ENCODE measurements at places on chromosomes 2 and 18. TPM values are rescaled to one million over a fixed set of nuclear protein-coding genes. Genes with fewer than 3 reads are reported as not detected.
A peak's percentile ranks its signal among the peaks of the same experiment; 100 is the strongest.

ABCG5 gene
- total RNA-seq: not detected

DNA sequence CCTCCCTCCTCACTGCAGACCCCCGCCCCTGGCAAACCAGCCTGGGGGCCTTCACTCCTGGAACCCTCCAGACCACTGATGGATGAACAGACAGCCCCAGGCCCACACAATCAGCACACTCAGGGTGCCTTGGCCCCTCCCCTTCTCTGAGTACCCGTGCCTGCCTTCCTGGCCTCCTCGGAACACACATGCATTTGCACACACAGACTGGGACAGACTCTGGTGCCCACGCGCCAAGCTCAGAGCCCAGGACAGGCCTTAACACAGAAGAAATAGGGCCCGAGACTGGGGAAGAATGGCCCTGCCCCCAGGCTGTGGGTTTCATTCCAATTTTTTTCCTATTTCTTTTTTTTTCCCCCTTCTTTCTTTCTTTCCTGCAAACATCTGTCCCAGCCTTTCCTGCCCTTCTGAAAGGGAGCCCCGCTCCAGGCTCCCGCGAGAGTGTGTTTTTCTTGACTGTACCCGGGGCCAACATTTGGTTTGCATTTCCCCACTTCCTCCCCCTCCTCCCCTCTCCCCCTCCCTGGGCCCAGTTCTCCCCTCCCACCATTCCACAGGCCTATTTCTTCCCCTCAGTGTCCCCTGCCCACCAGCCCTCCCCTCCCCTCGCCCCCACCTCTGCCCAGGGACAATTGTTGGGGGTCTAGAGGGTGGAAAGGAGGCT, 618 bp upstream of the TNS1 start:
- H3K4me3 ChIP-seq: no peak overlapping the region
- no peak for DNase-seq
- peak overlapping the region; percentile 71 for H3K27ac ChIP-seq
- H3K4me1 ChIP-seq: peaks cover 14% of the 10 kb centered on the region
- H3K36me3 ChIP-seq: no peaks in the 10 kb centered on the region

- H3K4me1 ChIP-seq: no peaks in the 10 kb centered on the region
- peaks cover 84% of the 10 kb centered on the region for H3K27me3 ChIP-seq
- no peaks in the 10 kb centered on the region for H3K36me3 ChIP-seq
- no peak for DNase-seq
- no peak overlapping the region for H3K27ac ChIP-seq
- no peak overlapping the region for H3K4me3 ChIP-seq
Measured at GRCh38 chr18:50405582-50406271, 30.9 kb downstream of the SKA1 start.

- no peak overlapping the region for H3K4me3 ChIP-seq
- DNase-seq: no peak
- H3K36me3 ChIP-seq: no peaks in the 10 kb centered on the region
- no peaks in the 10 kb centered on the region for H3K4me1 ChIP-seq
- H3K27me3 ChIP-seq: no peaks in the 10 kb centered on the region
Measured at GRCh38 chr2:138652378-138652777, 127.8 kb downstream of the NXPH2 start.

GRCh38 chr2:8440029-8440778, 241.7 kb upstream of the ID2 start:
- H3K27ac ChIP-seq: no peak overlapping the region
- no peaks in the 10 kb centered on the region for H3K36me3 ChIP-seq
- no peak overlapping the region for H3K4me3 ChIP-seq
- H3K27me3 ChIP-seq: no peaks in the 10 kb centered on the region
- no peak for DNase-seq

All from tibial nerve (tissue), 4 donors.